ENCODE measurements at places on chromosomes 4 and X.

GRCh38 chr4:113447061-113447460 lies 314.5 kb downstream of the CAMK2D start:
- no peak for DNase-seq

GRCh38 chr4:21380861-21381260 lies 567.7 kb downstream of the KCNIP4 start:
- DNase-seq = no peak

- DNase-seq = no peak
Measured at GRCh38 chr4:187484186-187484585, 511.4 kb upstream of the ZFP42 start.

GRCh38 chr4:3098346-3098745 lies 23.9 kb downstream of the HTT start:
- DNase-seq = no peak

DNA sequence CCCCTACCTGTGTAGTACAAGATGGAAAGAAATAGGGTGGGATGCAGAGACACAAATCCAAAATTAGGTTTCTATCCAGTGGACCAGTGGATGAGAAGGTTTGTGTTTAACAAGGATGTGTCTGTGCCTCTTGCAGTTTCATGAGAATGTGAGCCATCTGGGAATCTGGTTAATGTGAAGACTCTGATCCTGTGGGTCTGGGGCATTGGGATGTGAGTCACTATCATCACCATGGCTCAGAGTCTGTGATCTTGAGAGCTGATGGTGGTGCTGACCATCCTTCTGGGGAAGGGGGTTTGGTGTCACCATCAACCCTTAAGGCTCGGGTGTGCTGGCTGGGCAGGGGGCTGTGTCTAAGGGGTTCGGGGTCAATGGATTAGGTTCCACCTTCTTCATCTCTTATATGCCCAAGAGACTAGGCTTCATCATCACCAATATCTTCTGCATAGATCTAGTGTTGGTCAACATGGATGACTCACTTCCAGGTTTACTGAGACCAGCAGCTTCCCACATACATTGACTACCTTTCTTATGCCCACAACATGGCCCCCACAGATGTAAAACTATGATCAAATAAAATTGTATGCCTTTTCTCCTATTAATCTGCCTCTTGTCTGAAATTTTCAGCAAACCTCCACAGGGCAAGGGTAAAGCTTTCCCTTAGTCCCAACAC lies 65.7 kb upstream of the MID1 start:
- DNase-seq = no peak

GRCh38 chr4:98657531-98658286 lies 702 bp downstream of the TSPAN5 start:
- DNase-seq = peak; percentile 66

DNA sequence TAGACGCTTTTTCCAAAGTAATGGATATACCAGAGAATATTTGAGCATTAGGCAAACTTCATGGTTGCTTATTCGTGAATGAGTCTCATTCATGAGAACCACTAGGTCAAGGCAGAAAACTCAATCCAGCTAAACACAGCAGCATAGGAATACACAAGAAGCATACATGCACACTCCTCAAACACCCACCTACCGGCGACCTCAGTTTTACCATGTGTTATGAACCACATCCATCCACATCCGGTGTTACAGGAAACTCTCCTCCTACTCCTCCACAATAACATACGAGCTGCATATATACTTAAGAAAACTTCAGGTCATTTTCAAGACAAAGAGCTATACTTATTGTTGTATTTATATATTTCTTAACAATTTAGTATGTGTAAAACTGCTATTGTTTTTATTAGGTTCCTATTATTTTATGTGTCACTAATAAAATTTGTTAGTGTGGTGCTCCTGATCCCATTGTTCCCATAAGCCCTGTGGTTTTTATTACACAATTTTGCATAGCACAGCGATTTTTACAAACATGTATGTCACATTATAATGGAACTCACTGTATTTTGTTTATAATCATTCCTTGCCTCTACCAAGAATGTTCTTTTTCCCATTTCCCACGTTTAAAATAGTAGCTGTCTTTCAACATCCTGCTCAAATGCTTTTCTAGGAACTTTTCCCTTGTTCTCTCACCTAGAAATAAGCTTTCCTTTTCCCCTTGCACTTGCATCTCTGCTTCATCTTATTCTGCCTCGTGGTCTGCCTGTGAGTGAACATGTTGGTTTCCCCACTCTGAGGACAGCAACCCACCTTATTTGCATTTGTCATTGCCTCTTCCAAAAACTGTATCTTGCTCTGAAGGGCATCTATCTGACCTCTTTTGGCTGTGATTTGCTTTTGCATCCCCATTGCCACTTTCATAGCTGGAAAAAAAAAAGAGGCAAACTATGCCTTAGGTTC lies 48.3 kb downstream of the STBD1 start:
- no peak for DNase-seq

- DNase-seq = no peak
Measured at GRCh38 chr4:167964766-167965373, 127.5 kb upstream of the ANXA10 start.

DNA sequence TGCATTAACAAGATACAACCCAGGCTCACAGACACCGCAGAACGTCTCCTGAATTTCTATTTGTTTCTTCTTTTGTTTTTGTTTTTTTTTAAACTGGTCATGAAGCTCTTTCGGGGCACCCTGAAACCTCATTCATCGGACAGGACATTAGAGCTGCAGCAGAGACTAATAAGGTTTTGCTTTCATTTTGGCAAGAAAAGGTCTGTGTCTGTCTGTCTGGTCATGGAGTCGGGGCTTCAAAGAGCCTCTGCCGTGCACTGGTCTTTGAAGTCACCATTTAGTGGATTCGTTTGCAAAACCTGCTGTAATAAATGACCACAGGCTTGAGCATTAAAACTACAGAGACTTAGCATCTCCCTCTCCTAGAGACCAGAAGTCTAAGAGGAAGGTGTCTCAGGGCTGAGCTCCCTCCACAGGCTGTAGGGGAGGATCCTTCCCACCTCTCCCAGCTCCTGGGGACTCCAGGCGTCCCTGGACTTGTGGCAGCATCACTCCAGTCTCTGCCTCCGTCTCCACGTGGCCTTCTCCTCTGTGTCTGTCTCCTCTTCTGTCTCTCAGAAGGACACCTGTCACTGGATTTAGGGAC lies 247.5 kb downstream of the CRLF2 start:
- no peak for DNase-seq

DNA sequence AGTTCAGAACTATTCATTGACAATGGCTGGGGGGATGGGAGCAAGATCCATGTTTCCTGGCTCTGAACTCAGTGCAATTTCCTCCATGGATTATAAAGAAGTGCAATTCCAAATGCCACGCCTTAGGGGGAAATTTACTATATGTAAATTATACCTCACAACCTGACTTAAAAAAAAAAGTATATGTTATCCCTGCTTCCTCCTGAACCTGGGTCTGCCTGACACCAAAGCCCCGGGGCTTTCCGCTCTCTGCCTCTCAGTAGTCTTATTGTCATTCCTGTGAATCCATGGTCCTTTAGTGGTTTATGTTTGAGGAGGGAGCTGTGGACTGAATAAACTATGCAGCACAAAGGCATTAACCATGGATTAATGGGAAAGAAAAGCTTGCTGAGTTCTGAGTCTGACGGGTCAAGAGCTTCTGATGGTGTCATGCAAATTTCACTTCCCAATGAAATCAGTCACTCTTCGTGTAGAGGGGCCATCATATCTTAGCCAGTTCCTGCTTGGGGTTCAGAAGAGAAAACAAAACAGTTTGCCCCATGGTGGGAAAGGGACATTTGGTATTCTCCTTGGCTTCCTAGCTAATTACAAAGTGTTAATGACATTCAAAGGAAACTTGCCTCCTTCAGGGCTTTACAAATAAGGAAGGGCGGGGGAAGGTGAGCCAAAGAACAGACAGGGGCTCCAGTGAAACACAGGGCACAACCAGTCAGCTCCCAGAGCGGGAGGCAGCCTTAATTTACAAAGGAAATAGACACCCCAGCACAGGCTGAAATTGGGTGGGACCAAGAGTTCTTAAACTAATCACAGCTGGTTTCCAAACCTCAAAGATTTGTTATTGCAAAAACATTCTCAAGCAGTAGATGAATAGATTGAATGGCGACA lies 14.3 kb downstream of the FAM9C start:
- DNase-seq = peak; percentile 39

- DNase-seq = no peak
Measured at GRCh38 chr4:85812776-85813175, 337.8 kb downstream of the ARHGAP24 start.

DNA sequence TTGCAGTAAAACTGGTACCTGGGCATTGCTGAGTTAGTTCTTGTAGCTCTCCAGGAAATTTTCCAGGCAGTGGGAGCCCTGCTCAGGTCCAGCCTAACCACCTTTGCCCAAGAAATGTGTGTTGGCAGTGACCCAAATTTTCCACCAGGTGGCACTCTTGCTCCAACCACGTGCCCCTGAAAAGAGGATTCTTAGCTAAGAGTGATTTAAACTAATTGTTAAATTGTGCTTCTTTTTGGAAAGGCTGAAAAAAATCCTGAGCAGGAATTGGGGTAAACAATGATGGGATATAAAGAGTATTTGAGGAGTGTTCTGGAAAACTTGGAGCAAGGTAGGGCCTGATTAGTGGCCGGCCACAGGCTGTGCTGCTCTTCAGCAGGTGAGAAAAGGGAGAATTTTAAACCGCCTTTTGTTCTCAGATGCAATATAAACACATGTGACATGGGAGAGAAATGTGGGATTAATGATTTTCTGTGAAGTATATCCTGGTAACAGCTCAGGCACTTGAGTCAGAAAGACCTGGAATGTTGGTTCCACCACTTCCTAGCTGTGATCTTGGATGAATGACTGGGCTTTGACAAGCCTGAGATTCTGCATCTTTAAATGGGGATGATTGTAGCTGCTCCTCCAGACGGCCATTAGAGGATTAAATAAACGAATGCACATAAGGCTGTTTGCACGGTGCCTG lies 219.6 kb downstream of the PTTG2 start:
- peak; percentile 84 for DNase-seq

DNA sequence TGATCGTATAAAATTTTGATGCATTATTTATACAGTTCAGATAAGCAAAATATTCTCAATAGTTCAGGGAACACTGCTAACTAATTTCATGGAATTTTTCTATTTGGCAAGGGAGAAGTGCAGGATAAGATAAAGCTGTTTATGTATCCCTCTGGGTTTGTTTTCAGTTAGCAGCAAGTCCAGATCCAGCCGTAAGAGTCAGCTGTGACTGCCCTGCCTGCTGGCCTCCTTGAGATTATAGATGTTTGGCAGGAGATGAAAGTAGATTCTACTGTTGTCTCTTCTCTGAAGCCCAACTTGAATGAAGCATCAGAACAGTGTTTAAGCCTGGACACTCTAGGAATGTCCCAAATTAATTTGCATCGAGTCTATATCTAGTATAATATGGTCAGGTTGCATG lies 29.5 kb downstream of the ANTXR2 start:
- DNase-seq = no peak

- DNase-seq = no peak
Measured at GRCh38 chr4:102599455-102599854, 98.3 kb downstream of the NFKB1 start.

GRCh38 chrX:150162141-150162540 lies 201.0 kb upstream of the MAMLD1 start:
- DNase-seq = no peak

- DNase-seq = no peak
Measured at GRCh38 chr4:24065974-24066373, 176.1 kb upstream of the PPARGC1A start.

GRCh38 chr4:158996669-158997074 lies 106.2 kb upstream of the RAPGEF2 start:
- peak; percentile 97 for DNase-seq

DNA sequence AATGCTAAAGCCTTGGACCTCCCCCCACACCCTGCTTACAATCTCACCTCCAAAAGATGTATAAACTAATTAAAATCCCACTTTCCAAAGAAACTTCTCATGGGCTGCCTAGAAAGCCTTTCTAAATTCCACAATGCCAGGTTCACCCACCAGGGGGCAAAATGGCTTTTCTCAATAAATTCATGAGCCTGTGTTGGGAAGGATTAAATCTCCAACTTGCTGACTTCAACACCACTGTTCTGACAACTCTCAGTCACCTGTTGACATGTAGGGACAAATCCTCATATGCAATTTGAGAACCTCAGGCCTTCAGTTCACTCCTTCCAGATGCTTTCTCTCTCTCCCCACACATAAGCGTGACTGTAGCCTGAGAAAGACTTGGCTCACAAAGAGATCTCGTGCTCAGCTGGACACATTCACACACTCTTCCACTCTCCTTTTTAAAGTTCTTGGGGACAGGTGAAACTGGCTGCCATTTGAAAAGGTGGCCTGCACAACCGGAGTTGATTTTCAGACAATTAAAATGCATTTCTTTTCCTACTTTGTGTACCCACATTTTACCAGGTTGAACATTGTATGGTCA lies 88.6 kb upstream of the PRPS2 start:
- no peak for DNase-seq

DNA sequence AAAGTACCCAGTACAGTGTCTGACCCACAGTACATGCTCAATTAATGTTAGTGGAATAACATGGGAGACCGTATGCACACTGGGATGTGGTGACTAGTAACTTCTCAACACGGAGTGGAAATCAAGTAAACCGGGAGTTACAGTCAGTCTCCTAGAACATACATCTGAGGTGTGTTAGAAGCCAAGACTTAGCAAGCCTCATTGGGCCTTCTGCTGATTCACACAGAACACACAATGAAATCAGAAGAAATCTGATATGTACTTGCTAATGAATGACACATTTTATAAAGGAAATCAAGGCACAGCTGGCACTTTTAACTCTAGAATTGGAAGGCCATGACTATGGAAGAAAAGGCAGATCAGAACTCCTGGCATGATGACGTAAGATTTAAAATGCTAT lies 13.0 kb downstream of the TRAPPC2 start:
- DNase-seq = no peak

- DNase-seq = no peak
Measured at GRCh38 chrX:154038656-154039055, 19.0 kb upstream of the IRAK1 start.

DNA sequence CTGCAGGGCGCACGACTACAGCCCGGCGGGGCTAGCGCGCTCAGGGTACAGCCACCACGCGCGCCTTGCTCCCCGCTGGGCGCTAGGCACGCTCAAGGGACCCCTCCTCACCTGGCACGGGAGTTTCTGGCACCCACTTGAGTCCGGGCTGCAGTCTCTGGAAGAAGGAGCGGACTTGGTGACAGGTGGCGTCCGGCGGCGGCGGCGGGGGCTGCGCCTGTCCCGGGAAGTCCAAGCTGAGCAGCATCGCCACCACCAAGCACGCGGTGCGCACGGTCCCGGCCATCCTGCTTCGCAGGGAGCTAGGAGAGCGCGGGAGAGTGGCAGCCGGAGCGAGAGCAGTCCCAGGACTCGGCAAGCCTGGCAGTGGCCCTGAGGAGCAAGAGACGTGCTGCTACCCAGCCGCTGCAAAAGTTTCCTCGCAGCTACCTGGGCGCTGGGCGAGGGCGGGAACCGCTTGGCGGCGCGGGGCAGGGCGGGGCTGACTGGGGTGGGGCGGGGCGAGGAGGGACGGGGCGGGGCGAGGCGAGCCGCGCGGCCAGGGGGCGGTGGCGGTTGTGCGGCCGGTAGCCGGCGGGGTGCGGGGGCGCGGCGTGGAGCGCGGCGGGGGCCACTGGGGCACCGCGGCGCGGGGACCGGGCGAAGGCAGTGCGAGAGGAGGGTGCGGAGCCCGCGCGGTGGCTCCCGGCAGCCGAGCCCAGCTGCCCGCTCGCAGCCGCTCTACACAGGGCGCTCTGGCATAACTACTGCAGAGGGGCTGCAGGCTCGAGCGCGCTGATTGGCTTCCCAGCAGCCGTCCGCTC lies at the start of gene GPC3:
Gene GPC3 (minus strand): TSS at position 431 of the 803 bp plus-strand sequence.
- peak; percentile 62 for DNase-seq

- DNase-seq = peak; percentile 76
Measured at GRCh38 chr4:16659079-16659478, 239.4 kb downstream of the LDB2 start.

Measured in fibroblast of skin of abdomen (primary cell).